ENCODE measurements at places on chromosomes 7 and 10. TPM values are rescaled to one million over a fixed set of nuclear protein-coding genes. Genes with fewer than 3 reads are reported as not detected.

DNA sequence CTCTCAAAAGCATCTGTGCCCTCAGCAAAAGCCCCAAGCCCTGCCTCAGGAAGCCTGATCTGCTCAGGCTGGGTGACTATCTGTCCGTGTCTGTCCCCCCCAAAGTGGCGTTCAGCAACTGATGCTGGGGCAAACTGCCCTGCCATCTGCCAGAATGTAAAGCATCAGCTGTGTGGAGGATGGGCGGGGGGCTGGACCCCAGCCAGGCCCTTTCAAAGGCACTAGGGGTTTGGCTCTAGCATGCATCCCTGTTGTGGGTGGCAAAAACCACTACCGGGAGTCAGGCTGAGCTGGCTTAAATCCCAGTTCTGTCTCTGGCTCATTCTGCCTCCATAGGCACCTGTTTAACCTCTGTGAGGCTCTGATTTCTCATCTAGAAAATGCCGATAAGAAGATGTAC lies 35.5 kb downstream of the GPRIN2 start:
- no peak overlapping the region for H3K4me3 ChIP-seq
- no peaks in the 10 kb centered on the region for H3K27me3 ChIP-seq
- no peaks in the 10 kb centered on the region for H3K4me1 ChIP-seq
- no peaks in the 10 kb centered on the region for H3K36me3 ChIP-seq
- H3K27ac ChIP-seq = no peak overlapping the region

DNA sequence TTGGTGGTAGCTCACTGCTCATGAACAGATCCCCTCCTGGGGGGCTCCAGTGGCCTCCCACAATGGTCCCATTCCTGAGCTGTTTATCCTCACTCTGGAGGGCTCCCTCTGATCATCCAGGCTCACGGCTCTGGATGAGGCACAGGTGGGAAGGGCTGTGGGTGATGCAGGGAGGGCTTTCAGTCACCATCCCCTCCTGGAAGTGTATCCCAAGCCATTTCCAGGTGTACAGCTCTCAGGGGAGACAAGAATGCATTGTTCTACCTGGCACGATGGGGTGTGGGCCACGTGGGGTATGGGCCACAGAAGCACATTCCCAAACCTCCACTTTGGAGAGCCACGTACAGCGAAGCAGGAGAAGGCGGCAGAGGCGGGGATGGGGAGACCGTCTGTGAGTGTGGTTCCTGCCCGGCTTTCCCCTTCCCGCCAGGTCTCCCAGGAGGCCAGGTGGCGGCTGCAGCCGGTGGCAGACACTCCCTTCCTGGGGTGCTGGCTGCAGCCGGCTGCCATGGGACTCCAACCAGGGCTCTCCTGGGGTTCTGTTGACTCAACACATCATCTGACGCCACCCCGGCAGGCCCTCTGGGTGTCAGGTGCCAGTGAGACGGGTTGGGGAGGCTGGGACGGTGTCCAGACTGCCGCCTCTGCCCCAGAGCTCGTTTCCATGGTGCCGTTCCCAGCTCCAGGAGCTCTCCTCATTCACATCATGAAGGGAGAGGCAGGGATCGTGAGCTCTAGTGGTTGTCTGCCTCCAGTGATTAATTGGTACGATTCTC lies 169.7 kb upstream of the RHEB start:
- no peaks in the 10 kb centered on the region for H3K36me3 ChIP-seq
- no peak overlapping the region for H3K4me3 ChIP-seq
- H3K27ac ChIP-seq = no peak overlapping the region
- no peak for DNase-seq
- no peaks in the 10 kb centered on the region for H3K27me3 ChIP-seq

DNA sequence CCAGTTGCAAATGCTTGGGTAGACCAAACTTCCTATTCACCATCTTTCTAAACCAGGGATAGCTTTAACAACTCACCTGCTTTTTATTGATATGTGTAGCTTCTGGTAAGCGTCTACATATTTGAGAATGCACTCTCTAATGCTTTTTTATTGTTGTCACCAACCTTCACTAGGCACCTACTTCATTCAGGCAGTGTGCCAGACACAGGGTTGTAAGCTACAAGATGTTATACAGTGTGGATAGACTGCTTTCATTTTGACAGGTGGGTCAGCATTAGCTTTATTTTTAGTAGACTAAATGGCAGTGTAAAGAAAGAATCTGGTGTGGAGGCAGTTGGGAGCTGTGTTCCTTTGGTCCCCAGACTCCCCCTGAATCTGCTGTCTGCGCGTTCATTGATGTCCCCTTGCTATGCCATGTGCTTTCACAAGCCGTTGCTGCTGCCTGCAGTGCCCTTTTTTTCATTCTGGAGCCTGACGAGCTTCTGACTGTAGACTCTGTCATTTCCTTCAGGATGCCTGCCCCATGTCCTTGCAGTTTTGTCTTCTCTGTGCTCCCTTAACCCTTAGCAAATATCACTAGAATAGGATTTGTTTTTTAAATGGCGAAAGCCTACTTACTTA lies 32.1 kb downstream of the NRF1 start:
- H3K27me3 ChIP-seq = no peaks in the 10 kb centered on the region
- H3K4me1 ChIP-seq = peaks cover 4% of the 10 kb centered on the region
- no peak overlapping the region for H3K4me3 ChIP-seq
- H3K36me3 ChIP-seq = peaks cover 8% of the 10 kb centered on the region
- no peak for DNase-seq

GRCh38 chr10:32954080-32954479 lies 4.0 kb downstream of the ITGB1 start:
- H3K4me3 ChIP-seq = peak overlapping the region; percentile 29
- no peak overlapping the region for H3K27ac ChIP-seq
- no peaks in the 10 kb centered on the region for H3K27me3 ChIP-seq
- H3K4me1 ChIP-seq = peaks cover 35% of the 10 kb centered on the region

DNA sequence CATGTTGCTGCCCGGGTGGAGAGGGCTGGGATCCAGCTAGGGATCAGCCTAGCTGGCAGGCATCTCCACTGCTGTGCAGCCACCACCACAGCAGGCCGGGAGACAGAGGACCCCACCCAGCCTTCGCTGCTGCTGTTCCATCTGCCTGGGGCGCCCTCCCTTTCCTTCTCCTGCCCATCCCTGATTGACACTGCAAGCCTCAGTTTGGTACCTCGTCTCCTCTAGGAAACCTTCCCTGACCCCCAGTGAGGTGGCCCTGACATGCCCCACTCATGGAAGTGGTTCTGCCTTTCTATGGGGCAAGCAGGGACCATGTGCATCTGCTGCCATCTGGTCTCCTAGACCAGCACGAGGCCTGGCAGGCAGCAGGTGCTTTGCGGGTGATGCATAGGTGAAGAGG lies 30.4 kb upstream of the DPYSL4 start:
- no peaks in the 10 kb centered on the region for H3K36me3 ChIP-seq
- no peak for DNase-seq
- no peak overlapping the region for H3K4me3 ChIP-seq
- peaks cover 5% of the 10 kb centered on the region for H3K4me1 ChIP-seq
- no peak overlapping the region for H3K27ac ChIP-seq

- no peaks in the 10 kb centered on the region for H3K36me3 ChIP-seq
- no peak overlapping the region for H3K27ac ChIP-seq
- H3K4me3 ChIP-seq = no peak overlapping the region
Observed at GRCh38 chr7:157032644-157033482, 22.4 kb upstream of the MNX1 start.

- H3K36me3 ChIP-seq = no peaks in the 10 kb centered on the region
- no peak for DNase-seq
- peaks cover 4% of the 10 kb centered on the region for H3K27me3 ChIP-seq
- no peak overlapping the region for H3K27ac ChIP-seq
- no peaks in the 10 kb centered on the region for H3K4me1 ChIP-seq
- H3K4me3 ChIP-seq = no peak overlapping the region
Observed at GRCh38 chr7:134589491-134589941, 40.6 kb downstream of the AKR1B15 start.

- H3K27ac ChIP-seq = no peak overlapping the region
- peaks cover 29% of the 10 kb centered on the region for H3K4me1 ChIP-seq
- H3K4me3 ChIP-seq = no peak overlapping the region
- H3K27me3 ChIP-seq = no peaks in the 10 kb centered on the region
- peaks cover 21% of the 10 kb centered on the region for H3K36me3 ChIP-seq
- no peak for DNase-seq
Observed at GRCh38 chr10:102268375-102268888, 23.1 kb downstream of the GBF1 start.

DNA sequence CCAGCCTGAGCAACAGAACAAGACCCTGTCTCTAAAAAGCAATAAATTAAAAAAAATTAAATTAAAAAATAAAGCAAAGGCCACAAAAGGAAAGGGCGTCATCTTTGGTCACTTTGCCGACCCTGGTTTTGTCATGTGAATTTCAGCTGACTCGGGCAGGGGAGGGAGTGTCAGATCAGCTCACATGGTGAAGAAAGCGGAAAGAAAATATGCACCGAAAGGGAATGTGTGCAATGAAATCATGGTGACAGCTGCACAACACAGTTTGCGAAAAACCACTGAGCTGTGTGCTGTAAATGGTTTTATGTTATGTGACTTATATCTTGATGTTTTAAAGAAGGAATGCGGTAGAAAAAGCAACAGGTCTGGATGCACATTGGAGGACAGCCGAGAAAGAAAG lies 39.8 kb downstream of the RCC1L start:
- H3K4me1 ChIP-seq = no peaks in the 10 kb centered on the region
- H3K4me3 ChIP-seq = no peak overlapping the region
- H3K36me3 ChIP-seq = no peaks in the 10 kb centered on the region

DNA sequence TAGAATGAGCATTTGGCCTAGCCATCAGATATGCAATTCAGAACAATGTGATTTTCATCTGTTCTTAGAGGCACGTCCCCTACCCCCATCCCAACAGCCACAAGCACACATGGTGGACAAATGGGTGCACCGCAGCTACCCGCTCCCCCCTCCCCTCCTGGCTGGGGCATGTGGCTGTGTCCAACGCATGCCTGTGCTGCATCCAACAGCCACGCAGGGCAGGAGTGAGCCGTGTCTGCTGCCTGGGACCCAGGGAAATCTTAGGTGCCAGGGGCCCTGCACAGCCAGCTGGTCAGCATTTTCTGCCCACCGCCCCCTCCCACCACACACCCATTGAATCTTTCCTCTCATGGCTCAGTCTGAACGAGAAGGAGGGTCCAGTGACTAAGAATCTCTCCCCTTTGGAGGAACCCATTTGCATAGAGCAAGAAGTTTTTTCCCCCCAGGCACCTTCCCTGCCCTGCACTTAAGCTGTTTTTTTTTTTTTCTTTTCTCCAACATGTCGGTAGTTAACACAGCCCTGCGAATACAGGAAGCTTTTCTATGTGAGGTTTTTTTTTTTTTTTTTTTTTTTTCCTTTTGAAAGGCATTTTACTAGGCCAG lies 138.9 kb downstream of the WDR11 start:
- H3K27ac ChIP-seq = no peak overlapping the region
- H3K36me3 ChIP-seq = no peaks in the 10 kb centered on the region
- no peak for DNase-seq

DNA sequence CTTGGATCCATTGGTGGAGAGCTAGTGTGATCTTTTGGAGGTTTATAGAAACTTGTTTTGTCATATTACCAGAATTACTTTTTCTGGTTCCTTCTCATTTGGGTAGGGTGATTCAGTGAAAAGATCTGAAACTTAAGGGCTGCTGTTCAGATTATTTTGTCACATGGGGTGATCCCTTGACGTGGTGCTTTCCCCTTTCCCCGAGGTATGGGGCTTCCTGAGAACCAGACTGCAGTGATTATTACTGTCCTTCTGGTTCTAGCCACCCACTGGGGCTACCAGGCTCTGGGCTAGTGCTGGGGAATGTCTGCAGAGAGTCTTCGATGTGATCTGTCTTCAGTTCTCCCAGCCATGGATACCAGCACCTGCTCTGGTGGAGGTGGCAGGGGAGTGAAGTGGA lies 1030.0 kb downstream of the GRM8 start:
- no peaks in the 10 kb centered on the region for H3K27me3 ChIP-seq
- no peak overlapping the region for H3K4me3 ChIP-seq
- H3K36me3 ChIP-seq = no peaks in the 10 kb centered on the region
- no peaks in the 10 kb centered on the region for H3K4me1 ChIP-seq
- H3K27ac ChIP-seq = no peak overlapping the region
- no peak for DNase-seq

GRCh38 chr7:94403546-94403945 lies 8.9 kb downstream of the COL1A2 start:
- no peak overlapping the region for H3K27ac ChIP-seq
- peaks cover 17% of the 10 kb centered on the region for H3K27me3 ChIP-seq
- no peak overlapping the region for H3K4me3 ChIP-seq
- no peak for DNase-seq
- no peaks in the 10 kb centered on the region for H3K4me1 ChIP-seq

- H3K27me3 ChIP-seq = peaks cover under 1% of the 10 kb centered on the region
- peaks cover 3% of the 10 kb centered on the region for H3K4me1 ChIP-seq
- no peak for DNase-seq
- H3K4me3 ChIP-seq = no peak overlapping the region
- H3K36me3 ChIP-seq = no peaks in the 10 kb centered on the region
Observed at GRCh38 chr10:60390224-60390626, 550 bp upstream of the ANK3 start.

- H3K36me3 ChIP-seq = no peaks in the 10 kb centered on the region
- no peak overlapping the region for H3K4me3 ChIP-seq
- no peak for DNase-seq
- H3K4me1 ChIP-seq = no peaks in the 10 kb centered on the region
- H3K27ac ChIP-seq = no peak overlapping the region
Observed at GRCh38 chr7:103487419-103487818, 41.4 kb upstream of the SLC26A5 start.

- H3K27ac ChIP-seq = no peak overlapping the region
- H3K27me3 ChIP-seq = no peaks in the 10 kb centered on the region
- no peak overlapping the region for H3K4me3 ChIP-seq
Observed at GRCh38 chr10:120883071-120883470, 31.9 kb downstream of the WDR11 start.

GRCh38 chr7:13778967-13779366 lies 210.5 kb downstream of the ETV1 start:
- H3K27ac ChIP-seq = no peak overlapping the region
- no peaks in the 10 kb centered on the region for H3K27me3 ChIP-seq
- H3K4me3 ChIP-seq = no peak overlapping the region
- H3K4me1 ChIP-seq = no peaks in the 10 kb centered on the region

DNA sequence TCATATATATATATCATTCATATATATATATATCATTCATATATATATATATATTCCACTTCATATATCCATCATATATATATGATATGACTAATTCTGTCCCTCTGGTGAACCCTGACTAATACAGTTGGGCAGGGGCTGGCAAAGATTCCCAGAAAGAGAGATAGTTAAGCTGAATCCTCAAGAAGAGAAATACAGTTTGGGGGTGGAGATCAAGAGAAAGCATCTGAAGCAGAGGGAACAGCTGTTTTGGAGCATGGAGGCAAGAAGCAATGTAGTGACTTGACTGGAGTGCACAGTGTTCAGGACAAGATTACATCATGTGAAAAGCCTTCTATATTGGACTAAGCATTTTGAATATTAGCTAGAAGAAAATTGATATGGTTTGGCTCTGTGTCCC lies 540.7 kb downstream of the MAGI2 start:
- H3K27me3 ChIP-seq = no peaks in the 10 kb centered on the region
- no peak overlapping the region for H3K4me3 ChIP-seq
- no peak overlapping the region for H3K27ac ChIP-seq
- H3K36me3 ChIP-seq = no peaks in the 10 kb centered on the region

Gene SLC13A4
- not detected for total RNA-seq

Gene HOXA11
- not detected for total RNA-seq

Gene MRPL43
- 57.1 TPM for total RNA-seq

Gene TMEM184A
- not detected for total RNA-seq

Gene ZNF32
- 26.0 TPM for total RNA-seq

Gene OPN4
- total RNA-seq = not detected

Gene CRYGN
- 0.91 TPM for total RNA-seq

Gene GPR26
- not detected for total RNA-seq

Gene MARVELD1
- 3.3 TPM for total RNA-seq

Data from activated naive CD8-positive, alpha-beta T cell treated with anti-CD3 and anti-CD28 coated beads, Interleukin-2, amount 10 ng/mL, durations not matched to agents 7 days and 5 days (primary cell).